ENCODE measurements at places on chromosomes 3 and 15. TPM values are rescaled to one million over a fixed set of nuclear protein-coding genes. Genes with fewer than 3 reads are reported as not detected.

AQP9 gene
- total RNA-seq: 1.8 TPM

CNTN4 gene
- 85.0 TPM for total RNA-seq

GRCh38 chr3:102714567-102714966, 279.8 kb downstream of the ZPLD1 start:
- no peak for DNase-seq

- DNase-seq: no peak
Measured at GRCh38 chr3:186003610-186004009, 65.8 kb upstream of the TRA2B start.

Data from tibial nerve (tissue), 4 donors.